T-helper 22 cell (primary cell): ENCODE measurements at places on chromosomes 7 and 10.

GRCh38 chr10:110488332-110488681, 9.4 kb upstream of the DUSP5 start:
- no peak for DNase-seq

DNA sequence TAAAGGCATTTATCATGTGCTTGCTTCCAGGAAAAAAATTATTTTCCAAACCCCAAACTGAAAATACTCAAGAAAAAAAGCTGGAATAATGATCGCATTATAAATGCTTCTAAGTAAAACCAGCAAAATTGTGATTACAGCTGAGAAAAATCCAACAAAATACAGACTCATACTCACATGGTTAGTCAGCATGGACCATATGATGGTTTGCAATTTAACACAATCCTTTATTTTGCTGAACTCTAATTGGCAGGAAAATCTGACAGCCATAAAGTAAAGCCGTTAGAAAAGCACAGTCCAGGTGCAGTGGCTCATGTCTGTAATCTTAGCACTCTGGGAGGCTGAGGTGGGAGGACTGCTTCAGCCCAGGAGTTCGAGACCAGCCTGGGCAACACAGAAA, 59.6 kb downstream of the BRI3 start:
- no peak for DNase-seq

GRCh38 chr10:22231260-22231659, 13.4 kb upstream of the EBLN1 start:
- DNase-seq: no peak

DNA sequence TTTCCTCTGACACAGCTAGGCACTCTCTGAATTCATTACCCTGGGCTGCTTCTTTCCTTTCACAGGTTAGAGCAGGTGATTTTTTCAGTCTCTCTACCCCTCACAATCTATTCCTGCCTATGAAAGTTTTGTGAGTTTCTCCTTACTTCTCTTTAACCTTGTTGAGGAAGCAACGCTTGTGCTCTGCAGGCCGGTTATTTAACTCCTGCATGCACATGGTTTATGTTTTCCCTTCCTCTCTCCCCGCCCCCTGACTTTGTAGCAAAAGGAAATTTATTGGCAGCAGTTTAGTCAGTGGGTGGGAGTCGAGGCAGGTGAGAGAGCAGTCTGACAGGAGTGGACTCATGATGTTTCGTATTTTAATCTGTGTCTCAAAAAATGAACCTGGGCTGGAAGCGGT, 91.9 kb downstream of the CELF2 start:
- DNase-seq: no peak

- DNase-seq: no peak
Measured at GRCh38 chr7:120799813-120800475, 58.0 kb downstream of the TSPAN12 start.

DNA sequence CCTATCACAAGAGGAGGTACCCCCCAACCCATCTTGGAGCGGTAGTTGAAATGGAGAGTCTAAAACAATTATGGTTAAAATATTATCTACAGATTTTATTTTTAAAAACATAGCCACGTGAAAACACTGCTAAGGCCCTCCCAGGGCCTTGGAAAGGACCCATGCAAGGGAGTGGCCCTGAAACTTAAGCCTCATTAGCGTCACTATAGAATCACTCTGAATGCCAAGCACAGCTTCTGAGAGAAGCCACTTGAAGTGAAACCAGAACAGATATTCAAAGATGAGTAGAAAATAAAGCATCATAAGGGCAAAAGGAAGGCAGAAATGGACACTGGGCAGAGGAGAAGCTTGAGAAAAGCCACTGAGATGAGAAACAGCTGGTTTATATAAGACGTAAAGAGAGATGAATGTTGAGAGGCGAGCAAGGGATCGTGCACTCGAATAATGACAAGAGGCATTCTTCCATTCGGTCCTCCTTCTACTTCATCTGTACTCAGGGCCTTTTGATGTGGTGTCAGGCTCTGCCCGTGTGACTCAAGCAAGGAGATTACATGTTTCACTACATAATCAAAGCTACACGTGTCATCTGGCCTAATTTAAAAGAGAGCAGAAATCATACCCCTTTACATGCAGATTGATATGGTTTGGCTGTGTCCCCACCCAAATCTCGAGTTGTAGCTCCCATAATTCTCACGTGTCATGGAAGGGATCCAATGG, 33.4 kb upstream of the SLC39A12 start:
- no peak for DNase-seq

GRCh38 chr10:35219292-35219691, 92.6 kb downstream of the CREM start:
- DNase-seq: no peak
